ENCODE measurements at places on chromosomes 1 and 21. TPM values are rescaled to one million over a fixed set of nuclear protein-coding genes. Genes with fewer than 3 reads are reported as not detected.

TNFRSF4 gene
- 0.80 TPM for total RNA-seq

FAM72D gene
- 11.9 TPM for total RNA-seq

DNA sequence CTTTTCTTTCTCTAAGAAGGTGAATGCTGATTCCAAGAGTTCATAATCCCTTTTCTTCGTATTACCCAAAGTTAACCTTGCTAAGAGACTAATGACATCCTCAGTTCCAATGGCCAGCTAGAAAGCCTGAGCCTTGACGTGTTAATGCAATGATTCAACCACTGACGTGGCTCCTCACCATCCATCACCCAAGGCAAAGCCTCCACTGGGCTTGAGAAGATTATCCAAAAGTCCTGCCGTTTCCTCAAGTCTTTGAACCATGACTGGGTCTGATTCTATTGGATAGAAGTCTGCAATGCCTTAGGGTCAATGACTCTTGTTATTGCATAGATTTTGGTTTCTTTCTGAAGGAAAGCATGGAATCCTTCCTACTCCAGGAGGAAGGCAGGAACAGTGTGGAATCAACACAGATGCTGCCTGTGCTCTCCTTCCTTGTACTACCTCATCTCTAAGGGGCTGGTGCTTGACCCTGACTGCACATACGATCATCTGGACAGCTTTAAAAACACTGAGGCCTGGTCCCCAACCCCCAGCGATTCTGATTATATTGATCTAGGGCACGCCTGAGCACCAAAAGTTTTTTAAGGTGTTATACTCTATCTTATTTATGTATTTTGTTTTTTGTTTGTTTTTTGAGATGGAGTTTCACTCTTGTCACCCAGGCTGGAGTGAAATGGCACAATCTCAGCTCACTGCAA lies 69.3 kb upstream of the ANGPTL1 start:
- no peak for DNase-seq

GRCh38 chr1:54865238-54866073 lies 21.5 kb downstream of the DHCR24 start:
- DNase-seq = no peak

DNA sequence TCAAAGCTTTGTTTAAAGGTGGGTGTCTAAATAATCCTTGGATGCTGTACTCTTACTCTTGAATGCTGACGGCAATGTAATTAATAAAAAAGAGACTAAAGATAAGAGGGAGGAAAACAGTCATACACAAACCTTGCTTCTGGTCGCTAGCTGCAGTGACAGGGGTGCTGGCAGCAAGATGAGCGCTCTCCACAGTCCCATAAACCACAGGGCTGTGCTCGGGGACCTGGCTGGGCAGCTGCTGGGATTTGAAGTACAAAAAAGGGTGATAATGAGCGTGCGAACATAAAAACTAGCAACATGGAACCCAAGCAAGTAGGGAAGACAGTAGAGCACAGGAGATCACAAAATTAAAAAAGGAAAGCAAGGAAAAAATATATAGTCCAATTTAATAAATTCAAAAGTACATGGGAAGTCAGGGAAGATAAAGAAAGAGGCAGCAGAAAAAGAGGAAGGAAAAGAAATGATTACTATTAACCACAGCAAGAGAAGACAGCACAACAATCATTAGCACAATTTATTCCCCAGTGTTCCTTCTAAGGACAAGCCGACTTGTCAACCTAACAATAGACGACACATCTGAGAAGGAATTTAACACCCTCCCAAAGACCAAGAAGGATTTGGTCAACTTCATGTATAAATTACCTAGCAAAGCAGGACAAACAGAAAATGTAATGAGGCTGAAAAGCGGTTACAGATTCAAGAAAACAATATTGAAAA lies 162.9 kb upstream of the HP1BP3 start:
- no peak for DNase-seq

DNA sequence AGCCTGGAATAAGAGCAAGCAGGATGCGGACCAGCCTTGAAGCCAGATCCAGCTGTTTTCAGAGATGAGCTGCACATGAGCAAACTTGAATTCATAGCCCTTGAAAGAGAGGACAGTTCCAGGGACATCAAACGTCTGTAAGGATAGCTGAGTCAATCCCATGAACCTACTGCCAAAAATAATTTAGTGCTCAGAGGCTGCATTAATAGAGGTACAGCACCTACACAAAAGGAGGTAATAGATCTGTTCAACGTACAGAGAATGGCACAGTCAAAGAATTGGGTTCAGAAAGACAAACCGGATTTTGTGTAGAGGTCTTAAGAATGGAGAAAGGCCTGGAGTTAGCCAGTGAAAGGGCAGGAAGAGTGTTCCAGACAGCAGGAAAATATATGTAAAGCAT lies 110.8 kb upstream of the ZC3H12A start:
- no peak for DNase-seq

GRCh38 chr1:16181887-16182719 lies 26.2 kb upstream of the EPHA2 start:
- no peak for DNase-seq
